Esophagus muscularis mucosa (tissue), 4 donors: ENCODE measurements at places on chromosomes 5 and 9.
A peak's percentile ranks its signal among the peaks of the same experiment; 100 is the strongest.

- DNase-seq, result no peak
Observed at GRCh38 chr5:178606269-178606668, 16.1 kb upstream of the COL23A1 start.

- no peak for DNase-seq
Observed at GRCh38 chr5:89728750-89729149, 680.8 kb downstream of the CETN3 start.

DNA sequence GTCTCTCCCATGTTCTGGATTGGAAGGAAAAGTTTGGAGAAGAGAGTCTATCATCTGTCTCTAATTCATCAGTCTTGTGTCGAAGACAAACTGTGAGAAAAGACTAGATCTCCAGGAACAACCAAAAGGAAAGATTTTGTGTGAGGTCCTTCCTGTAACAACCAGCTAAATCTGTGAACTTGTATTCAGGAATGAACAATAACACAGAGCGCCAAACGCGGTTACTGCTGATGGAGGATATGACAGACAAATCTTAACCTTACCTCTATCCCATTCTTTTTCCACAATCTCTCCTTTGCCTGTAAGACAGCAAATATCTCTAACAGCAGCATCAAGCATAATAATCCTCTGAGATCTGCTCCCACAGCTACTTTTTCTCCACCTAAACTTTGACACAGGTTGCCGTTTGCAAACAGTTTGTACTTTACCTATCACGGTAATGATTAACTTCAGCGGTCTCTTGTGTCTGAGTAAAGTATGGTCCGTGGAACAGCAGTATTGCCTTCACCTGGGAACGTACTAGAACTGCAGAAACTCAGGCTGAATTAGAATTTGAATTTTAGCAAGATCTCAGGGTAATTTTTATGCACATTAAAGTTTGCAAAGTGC lies 387.6 kb downstream of the ELAVL2 start:
- DNase-seq, result no peak

DNA sequence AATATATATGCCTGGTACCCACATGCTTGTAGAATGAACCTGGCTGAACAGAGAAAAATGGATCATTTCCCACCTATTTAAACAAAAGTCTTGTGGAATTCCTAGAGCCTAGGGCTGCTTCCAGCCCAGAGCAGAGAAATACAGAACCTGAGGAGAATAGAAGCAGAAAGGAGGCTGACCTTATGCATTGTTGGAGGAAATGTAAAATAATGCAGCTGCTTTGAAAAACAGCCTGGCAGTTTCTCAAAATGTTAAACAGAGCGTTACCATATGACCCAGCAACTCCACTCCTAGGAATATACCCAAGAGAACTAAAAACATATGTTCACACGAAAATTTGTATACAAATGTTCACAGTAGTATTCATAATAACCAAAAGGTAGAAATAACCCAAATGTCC lies 15.1 kb downstream of the MAPKAP1 start:
- no peak for DNase-seq

GRCh38 chr9:83047839-83048775 lies 14.8 kb downstream of the RASEF start:
- peak; percentile 62 for DNase-seq
